ENCODE measurements at places on chromosomes 5 and 9. TPM values are rescaled to one million over a fixed set of nuclear protein-coding genes. Genes with fewer than 3 reads are reported as not detected.

- peak; percentile 10 for DNase-seq
These were observed 48.6 kb upstream of the GDNF start for GRCh38 chr5:37888476-37888875.

DNA sequence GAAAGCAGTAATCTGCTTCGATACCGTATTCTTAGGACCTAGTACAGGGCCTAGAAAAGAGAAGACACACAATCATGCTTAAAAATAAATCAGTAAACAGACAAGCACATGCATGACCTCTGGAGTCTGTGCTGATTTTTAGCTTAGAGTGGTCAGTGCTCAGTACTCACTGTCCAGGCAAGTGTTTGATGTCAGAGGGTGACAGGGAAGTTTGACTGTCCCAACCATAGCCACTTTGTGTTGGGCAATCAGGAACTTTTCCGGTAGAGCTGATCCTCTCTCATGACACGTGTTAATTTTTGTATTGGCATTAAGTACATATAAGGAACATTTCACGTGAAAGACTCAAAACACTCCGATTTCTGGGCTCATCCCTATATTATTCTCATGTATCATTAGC lies 464.7 kb upstream of the KLF4 start:
- no peak for DNase-seq

The FXN gene
- total RNA-seq, result 8.7 TPM

DNA sequence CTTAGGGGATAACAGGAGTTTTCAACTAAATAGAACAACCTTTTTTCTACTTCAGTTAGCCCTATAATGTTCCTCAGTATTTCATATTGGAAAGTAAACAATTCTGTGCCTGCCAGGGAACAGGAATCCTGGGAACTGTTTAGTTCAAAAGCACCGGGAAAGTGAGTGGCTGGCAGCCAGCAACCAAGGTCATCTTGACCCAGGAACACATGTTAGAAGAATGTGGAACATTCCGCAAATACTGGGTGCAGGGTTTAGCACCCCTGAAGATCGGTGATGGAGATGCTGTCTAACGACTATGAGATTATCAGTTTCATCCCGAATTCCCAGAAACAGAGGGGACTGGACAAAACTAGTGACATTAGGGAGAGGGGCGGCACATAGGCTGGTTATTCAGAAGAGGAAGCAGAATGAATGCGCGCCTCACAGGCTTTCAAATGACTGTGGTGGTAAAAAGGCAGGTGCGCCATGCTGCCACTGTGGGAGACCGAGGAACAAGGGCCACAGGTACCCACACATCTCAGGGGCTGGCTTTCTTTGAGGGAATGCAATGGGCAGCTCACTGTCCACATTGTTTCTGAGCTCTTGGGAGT lies 51.2 kb downstream of the IPPK start:
- no peak for DNase-seq

The AJM1 gene
- 1.1 TPM for total RNA-seq

The ADGRD2 gene
- total RNA-seq, result not detected

DNA sequence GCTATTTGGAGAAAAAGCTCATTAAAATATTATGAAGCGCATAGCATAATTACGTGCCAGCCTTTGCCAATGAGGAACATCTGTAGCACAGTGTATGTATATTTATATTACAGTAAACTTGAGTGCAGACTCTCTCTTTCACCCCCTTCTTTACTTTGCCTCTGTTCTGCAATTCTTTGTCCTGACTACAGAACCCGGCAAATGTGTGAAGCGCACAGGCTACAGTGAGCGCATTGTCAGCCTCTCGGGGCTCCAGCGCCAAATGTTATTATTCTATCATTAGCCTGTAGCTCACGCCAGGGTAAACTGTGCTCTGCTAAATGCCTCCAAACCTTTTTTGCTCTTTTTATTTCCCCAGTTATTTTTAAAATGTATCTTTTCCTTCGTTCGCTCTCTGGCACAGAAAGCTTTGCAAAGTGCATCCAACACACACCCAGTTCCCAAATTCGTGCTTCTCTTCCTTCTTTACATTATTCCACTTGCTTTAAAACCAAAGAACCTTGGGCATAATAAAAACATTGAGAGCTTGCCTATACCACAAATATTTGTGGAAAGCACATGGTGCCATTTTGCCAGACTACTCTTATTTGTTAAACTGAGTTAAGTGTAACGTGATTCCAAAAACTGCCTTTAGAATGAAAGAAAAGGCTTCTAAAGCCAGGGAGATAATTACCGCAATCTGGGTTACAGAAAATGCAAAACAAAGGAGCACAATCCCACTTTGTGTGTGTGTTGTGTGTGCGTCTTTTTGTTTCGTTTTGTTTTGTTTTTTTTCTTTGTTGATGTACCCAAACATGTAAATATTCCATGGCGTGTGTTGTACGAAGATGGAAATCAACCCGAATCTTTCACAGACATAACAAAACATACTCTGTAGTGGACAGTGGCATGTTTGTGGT lies 164.1 kb upstream of the MPDZ start:
- peak; percentile 34 for DNase-seq

- DNase-seq, result peak; percentile 28
These were observed 174.4 kb upstream of the RGMB start for GRCh38 chr5:98599016-98599415.

The PCSK1 gene
- 0.45 TPM for total RNA-seq

DNA sequence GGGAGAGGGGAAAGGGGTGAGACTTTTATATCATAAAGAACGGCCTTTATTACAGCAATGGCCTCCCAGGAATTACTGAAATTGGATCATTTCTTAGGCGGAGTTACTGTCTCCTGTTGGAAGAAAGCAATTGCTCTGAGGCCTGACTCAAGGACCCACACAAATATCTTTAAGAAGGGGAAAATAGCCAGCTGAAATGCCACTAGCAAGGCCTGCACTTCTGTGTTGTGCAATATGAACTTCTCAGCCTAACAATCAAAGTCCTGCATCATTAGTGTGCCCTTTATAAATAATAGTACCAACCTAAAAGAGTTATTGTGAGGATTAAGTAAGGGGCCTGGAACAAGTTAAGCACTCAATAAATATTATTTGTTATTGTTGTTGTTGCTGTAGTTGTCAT lies 30.1 kb upstream of the TRIM32 start:
- DNase-seq, result peak; percentile 57

The IL4 gene
- not detected for total RNA-seq

DNA sequence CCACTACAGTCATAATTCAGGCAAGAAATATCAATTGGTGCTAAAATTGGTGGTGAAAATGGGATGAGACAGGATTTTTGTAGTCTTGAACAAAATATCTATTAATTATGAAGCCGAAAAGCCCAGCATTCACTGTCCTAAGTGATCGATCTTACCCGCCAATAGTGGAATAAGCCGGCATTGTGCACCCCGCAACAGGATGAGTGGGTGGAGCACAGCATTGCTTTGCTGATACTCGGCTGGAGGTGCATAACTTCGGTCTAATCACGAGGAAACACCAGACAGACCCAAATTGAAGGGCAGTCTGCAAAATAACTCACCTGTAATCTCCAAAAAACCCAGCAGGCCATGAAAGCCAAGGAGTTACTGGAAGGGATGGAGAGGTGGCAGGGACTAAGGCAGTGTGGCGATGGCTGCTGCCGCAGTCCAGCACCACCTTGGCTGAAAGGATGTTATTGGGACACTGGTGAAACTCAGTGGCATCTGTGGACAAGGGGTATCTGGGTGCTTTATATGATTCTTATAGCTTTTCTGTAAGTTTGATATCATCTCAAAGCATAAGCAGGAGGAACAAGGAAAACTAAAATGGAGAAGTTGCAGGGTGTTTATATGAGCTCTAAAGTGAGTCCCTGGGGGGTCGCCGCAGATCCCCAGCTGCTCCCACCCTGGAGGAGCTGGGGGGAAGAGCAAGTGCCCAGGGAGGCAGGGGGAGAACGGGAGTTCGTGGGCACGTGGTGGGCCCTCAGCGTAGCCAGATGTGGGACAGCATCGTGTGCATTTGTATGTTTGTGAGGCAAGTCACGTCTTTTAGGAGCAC lies 45.2 kb downstream of the AHRR start:
- DNase-seq, result no peak

The TNFSF8 gene
- total RNA-seq, result not detected

DNA sequence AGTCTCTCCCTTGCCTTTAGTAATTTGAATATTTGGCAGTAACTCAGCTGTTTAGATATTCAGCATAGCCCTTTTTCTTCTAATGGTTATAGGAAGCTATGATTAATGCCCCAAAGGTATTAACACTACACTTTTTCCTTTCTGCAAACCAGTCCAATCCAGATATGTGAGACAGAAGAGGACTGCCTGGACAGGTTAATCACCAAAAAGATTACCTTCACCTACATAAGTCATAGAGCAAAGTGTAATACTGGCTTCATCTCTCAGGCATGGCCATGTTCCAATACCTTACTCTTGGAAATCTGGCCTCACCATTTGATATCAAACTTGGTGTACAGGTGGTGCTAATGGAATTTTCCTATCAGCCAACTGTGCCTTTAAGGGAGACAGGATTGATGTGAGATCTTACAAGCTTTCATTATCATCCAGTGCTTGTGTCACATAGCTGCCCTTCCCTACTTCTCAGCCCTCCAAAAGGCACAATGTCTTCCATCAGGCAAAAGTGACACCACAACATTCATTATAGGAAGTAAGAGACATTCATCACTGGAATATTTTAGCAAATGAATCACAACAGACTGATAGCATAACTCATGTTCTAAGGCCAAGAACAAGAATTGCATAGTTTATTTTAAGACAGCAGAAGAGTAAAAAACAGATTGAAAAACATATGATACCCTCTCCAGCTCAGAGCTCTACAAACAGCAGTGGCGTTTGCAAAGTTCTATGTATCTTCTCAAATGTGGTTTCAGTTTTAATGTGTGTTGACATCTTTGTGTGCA lies 91.2 kb upstream of the PAM start:
- peak; percentile 5 for DNase-seq

GRCh38 chr5:154318691-154319090 lies 127.1 kb upstream of the SAP30L start:
- no peak for DNase-seq

The CTXN3 gene
- not detected for total RNA-seq

GRCh38 chr5:1007681-1008450 lies 736 bp upstream of the NKD2 start:
- DNase-seq, result no peak

DNA sequence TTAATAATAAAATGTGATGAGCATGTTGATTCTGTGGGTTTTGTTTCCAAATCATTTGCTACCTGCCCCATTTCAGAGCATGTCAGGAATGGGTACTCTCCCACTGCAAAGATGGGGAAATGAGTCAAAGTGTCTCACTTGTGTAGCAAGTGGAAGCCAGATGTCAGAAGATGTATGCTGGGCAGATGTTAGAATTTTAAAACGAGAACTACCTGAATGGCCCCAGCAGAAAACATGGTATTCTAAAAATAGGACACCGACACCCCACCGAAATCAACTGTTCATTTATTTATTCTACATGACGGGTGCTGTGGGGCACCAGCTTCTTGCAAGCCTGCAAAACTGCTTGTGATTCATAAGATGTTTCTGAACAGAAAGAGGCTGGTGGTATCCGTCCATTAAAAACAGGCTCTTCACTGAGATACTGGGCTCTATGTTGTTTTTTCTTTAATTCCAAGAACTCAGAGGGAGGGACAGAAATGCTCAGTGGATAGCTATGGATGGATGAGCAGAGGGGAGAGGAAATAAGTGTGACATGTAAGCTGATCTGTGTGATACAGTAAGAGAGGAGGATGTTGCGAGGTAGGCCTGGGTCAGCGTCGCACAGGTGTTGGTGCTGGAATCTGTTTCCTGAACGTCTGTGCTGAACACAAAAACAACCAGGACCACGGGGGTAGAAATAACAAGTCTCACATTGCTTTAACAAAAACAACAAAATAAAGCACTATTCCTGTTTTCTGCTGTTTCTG lies 157.2 kb downstream of the EFNA5 start:
- no peak for DNase-seq

The TPRN gene
- total RNA-seq, result 8.0 TPM

The GABRA6 gene
- total RNA-seq, result not detected

- DNase-seq, result no peak
These were observed 112.1 kb downstream of the ADRB2 start for GRCh38 chr5:148938522-148938882.

DNA sequence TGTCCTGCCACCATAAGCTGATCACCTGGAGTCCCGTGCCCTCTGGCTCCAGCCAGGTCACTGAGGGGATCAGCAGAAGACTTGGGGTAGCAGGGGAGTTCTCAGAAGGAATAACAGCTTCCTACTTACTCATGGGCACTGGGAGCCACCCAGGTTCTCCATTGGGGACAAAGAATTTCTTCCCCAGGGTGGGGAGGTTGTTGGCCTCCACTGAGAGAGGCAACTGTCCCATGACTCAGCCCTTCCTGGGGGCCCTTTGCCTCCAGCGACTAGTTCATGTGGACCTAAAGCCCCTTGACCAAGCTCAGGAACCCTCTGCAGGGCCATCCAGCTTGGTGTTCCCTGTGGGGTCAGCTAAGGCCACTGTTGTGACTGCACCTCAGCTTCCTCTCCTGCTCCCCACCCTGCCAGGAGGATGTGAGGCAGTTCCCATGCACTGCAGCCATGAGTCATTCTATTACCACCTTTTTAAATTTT lies 175.0 kb downstream of the AUH start:
- peak; percentile 35 for DNase-seq

The OTULINL gene
- 0.33 TPM for total RNA-seq

DNA sequence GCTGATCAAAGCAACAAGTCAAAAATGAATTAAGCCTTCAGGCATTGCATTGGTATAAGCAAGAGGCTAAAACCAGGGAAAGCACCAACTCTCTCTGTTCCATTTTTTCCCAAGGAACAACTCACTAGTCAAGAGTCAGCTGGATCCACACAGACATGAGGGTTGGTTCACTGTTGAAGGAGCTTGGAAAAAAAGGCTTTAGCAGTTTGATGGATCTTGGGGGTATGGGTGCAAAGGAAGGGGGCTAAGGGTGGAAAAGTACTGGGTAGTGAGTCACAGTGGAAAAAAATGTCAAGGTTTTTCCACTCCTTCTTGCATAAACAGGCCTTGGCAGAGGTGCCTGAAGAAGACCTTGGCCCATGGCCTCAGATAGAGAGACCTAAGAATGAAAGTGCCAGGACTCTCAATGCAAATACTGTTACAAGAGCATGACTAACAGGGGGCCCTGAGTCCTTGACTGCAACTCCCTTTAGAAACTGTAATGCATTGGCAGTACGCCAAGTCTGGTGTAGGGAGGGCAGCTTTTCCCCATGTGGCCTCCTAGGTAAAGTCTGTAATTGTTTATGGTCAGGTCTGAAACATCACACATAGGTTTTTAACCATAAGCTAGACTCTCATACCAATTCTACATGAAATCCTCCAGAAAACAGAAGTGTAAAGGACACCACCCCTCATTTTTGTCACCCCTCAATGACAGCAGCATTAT lies 23.7 kb downstream of the ACTL7A start:
- DNase-seq, result peak; percentile 78

The DRD1 gene
- total RNA-seq, result 0.18 TPM

- no peak for DNase-seq
These were observed 469.4 kb downstream of the RASEF start for GRCh38 chr9:82593501-82593900.

Data from fibroblast of the aortic adventitia (primary cell).